ENCODE measurements at places on chromosomes 3 and 15.

GRCh38 chr3:15977598-15978232 is 179.9 kb upstream of the ANKRD28 start:
- DNase-seq: no peak

GRCh38 chr3:27749643-27750042 is 27.5 kb upstream of the EOMES start:
- no peak for DNase-seq

DNA sequence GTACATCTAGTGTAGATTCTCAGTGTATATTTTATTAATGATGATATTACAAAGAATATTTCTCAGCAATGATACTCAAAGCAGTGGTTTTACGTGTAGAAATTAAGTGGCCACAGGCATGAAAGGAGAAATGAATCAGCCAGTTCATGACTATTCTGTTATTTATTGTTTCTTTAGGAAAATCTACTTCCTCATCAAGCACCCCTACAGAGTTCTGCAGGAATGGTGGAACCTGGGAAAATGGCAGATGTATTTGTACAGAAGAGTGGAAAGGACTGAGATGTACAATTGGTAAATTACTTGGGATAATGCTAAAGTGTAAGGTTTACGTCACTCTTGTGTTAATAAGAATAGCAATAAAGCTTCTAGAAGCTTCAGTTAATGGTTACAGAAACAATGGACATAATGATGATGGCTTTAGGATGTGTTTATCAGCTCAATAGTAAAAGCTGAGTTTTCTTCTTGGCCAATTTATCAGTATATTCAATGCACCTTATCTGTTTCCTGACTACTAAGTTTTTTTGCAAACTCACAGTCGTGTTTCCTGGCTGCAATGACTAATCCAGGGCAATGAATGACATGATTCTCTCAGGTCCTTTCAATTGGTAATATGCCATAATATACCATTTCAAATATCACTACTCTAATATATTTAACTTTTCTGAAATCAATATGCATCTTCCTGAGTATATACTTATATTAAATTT is 20.2 kb downstream of the ADGRG7 start:
- no peak for DNase-seq

DNA sequence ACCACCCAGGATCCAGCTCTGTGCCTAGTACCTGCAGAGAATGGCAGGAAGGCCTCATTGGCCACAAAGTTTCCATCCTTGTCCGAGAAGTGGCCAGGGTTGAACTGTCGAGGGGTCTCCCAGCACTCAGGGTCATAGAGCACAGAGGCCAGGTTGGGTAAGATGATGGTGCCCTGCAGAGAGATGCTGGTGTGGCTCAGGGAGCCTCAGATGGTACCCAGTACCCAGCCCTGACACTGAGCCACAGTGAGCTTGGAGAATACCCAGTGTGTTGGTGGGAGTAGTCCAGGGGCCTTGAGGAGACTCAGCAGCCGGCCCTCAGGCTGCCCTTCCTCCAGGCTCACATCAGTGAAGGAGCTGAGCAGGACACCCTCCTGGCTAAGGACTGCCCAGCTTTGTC is 11.5 kb upstream of the PARL start:
- no peak for DNase-seq

- DNase-seq: no peak
These were observed 23.2 kb downstream of the SCN11A start for GRCh38 chr3:39028546-39028945.

DNA sequence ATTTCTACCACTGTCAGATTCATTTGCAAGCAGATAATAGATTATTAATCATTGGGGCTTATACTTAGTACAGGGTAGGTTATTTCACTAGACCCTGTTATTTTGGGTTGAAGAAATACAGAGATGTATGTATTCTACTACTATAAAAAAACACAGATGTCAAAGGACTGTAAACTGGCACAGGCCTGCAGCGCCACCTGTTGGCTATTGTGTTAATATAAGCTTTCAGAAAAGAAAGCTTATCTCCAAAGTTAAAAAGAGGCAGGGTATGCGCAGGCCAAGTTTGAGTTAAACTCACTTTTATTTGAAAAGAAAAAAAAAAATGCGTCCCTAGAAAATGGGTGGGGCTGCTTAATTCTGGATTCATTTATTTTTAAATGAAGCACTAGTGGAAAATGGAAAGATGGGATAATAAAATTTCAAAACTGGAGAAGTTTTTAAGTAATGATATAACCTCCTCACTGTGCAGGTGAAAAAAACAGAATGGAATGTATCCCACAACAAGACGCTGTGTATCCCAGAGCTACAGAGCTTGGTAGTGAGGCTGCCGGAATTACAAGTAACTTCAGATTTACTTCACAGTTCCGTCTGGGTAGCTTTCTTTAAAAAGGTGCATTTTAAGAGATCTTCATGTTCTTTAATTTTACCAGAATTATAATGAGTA is 407.2 kb upstream of the TGFBR2 start:
- DNase-seq: no peak

DNA sequence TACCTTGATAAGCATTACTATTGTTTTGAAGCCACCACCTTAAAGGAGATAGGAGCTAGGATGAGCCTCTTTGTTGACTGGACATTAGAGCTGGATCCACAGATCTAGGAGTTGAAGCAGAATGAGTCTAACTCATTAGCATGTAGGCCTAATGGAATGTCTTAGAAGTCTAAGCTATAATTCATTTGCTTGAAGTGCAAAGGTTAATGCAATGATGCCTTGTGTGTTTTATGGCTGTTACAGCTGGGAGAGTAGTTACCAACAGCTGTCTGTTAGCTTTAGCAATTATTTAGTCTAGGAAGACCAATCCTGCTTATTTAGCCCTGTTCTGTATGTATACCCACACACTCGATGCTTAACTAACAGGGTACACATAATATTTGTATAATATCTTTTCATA is 419.3 kb downstream of the TUSC7 start:
- no peak for DNase-seq

GRCh38 chr3:178304758-178305467 is 231.3 kb upstream of the KCNMB2 start:
- DNase-seq: peak; percentile 63

GRCh38 chr3:152122851-152123250 is 145.9 kb upstream of the MBNL1 start:
- no peak for DNase-seq

- no peak for DNase-seq
These were observed 24.5 kb upstream of the GMNC start for GRCh38 chr3:190886945-190887344.

DNA sequence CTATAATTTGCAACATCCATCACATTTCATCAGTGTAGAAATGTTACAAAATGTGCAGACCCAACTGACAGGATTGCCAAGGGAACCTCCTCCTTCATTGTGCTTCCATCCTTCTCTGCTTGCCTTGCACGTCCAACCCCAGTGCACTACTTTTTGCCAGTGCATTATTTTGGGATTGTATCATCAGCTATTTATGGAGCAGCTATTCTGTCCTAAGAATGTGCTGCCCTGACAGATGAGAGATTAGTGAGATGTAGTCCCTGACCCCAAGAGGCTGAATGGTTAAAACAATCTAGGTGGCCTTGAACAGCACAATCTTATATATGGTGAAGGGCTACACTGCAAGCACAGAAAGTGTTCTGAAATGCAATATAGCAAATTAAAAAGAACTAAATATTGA is 935.8 kb downstream of the IGSF11 start:
- no peak for DNase-seq

DNA sequence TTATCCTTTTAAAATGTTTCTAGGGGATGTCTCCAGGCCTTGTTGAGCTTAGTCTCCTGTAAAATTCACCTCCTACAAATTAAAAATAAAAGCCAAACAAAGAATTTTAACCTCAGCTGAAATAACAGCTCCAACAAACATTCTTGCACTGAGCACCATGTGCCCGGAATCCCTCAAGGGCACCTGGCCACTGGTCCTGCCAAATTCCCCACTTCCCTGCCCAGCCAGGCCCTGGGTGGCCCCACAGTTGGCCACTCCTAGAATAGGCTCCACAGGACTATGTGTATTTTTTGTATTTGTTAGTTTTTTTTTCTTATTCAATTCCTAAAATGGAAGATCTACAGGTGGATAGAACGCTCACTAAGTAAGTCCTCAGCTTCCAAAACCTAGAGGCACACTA is 33.1 kb upstream of the PLA2G4E start:
- no peak for DNase-seq

DNA sequence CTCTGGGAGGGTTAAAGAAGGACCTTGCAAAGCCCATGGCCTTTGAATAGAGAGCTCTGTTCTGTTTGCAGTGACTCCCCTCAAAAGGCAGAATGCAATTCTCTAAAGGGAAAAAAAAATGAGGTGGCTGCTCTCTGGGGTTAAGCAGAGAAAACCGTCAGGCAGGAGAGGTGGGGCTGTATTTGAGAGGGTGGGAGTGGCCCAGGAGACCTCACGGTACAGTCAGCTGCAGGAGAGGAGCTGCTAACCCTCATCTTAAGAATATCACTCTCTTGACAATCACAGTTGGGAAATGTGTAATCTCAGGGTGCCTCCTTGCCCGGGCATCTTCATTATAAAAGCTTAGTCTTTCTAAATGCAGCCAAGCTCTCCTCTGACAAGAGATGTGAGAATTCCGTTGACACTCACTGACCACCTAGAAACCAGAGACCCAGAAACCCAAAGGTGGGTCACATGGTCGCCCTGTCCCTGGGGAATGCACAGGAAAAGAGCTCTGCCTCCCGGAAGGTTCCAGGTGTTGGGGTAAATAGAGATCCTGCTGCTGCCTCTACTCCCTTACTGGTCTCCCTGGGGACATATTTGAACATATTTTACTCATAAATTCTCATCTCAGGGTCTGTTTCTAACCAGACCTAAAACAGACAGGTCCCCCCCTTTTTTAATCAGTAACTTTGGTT is 159.1 kb upstream of the CTDSPL start:
- no peak for DNase-seq

- no peak for DNase-seq
These were observed 3.5 kb upstream of the UBE2E2 start for GRCh38 chr3:23199649-23200048.

- DNase-seq: peak; percentile 21
These were observed 62.5 kb upstream of the ANKRD28 start for GRCh38 chr3:15860014-15860934.

GRCh38 chr15:81749716-81750375 is 296.0 kb downstream of the MEX3B start:
- no peak for DNase-seq

- DNase-seq: no peak
These were observed 76.9 kb upstream of the ABI3BP start for GRCh38 chr3:101069901-101070798.

GRCh38 chr3:71528816-71529215 is 54.7 kb downstream of the FOXP1 start:
- DNase-seq: no peak

All from GM04503 (cell line).